ENCODE measurements at places on chromosomes 1 and 21. TPM values are rescaled to one million over a fixed set of nuclear protein-coding genes. Genes with fewer than 3 reads are reported as not detected.
A peak's percentile ranks its signal among the peaks of the same experiment; 100 is the strongest.

DNA sequence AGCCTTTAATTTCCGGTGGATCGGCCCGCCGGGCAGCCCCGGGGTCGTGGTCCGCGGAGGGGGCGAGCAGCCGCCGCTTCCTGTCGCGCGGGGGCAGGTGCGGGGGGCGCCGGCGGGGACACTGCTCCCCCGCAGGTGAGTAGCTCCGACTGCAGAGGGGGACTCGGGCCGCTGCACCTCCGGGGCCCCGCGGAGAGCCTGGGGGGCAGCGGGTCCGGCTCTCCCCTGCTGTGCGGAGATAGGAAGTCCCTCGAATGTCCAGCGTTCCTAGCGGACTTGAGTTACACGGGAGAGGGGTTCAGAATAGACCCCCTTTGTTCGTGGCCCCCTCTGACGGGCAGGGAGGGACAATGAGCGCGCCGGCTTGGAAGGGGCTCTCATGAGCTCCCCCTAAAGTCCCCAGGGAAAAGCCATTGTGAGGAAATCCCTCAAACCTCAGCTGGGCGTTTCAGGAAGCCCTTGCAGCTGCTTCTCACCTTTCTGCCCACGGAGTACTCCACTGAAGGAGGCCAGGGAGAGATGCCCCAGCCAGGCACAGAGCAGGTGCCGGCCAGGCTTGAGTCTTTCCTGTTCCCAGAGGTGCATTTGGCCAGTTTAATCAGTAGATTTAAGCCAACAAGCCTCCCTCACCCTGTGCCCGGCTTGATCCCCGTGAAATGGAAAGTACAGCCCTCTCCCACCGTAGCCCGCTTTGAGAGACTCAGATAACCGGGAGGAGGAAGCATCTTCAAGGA lies 925 bp downstream of the PDE9A start:
- H3K27ac ChIP-seq: peak overlapping the region; percentile 67
- peak; percentile 12 for DNase-seq
- H3K36me3 ChIP-seq: no peaks in the 10 kb centered on the region
- peaks cover 15% of the 10 kb centered on the region for H3K4me1 ChIP-seq
- H3K4me3 ChIP-seq: peak overlapping the region; percentile 61

GRCh38 chr1:90126834-90127233 lies 131.9 kb downstream of the ZNF326 start:
- no peaks in the 10 kb centered on the region for H3K4me1 ChIP-seq
- no peak overlapping the region for H3K4me3 ChIP-seq
- no peak overlapping the region for H3K27ac ChIP-seq
- DNase-seq: no peak
- no peaks in the 10 kb centered on the region for H3K36me3 ChIP-seq
- H3K27me3 ChIP-seq: peaks cover 3% of the 10 kb centered on the region

DNA sequence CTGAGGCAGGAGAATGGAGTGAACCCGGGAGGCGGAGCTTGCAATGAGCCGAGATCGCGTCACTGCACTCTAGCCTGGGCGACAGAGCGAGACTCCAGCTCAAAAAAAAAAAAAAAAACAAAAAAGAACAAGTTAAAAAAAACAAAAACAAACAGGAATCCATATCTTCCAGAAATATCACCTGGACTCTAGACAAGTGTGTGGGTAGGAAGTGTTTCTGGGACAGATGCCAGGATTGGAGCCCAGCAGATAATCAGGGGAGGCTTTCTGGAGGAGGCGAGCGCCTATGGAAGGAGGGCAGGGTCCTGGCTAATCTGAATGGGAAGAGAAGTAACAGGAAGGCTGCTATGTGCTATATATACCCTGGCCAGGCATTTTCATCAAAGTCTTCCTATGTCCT lies 43.6 kb upstream of the SYNC start:
- H3K27me3 ChIP-seq: no peaks in the 10 kb centered on the region
- H3K4me3 ChIP-seq: no peak overlapping the region
- DNase-seq: no peak
- H3K27ac ChIP-seq: no peak overlapping the region
- H3K4me1 ChIP-seq: no peaks in the 10 kb centered on the region

GRCh38 chr1:25677193-25677773 lies 60.7 kb downstream of the MAN1C1 start:
- peak overlapping the region; percentile 31 for H3K4me3 ChIP-seq
- peak overlapping the region; percentile 67 for H3K27ac ChIP-seq
- no peaks in the 10 kb centered on the region for H3K27me3 ChIP-seq
- peak; percentile 56 for DNase-seq
- no peaks in the 10 kb centered on the region for H3K36me3 ChIP-seq

DNA sequence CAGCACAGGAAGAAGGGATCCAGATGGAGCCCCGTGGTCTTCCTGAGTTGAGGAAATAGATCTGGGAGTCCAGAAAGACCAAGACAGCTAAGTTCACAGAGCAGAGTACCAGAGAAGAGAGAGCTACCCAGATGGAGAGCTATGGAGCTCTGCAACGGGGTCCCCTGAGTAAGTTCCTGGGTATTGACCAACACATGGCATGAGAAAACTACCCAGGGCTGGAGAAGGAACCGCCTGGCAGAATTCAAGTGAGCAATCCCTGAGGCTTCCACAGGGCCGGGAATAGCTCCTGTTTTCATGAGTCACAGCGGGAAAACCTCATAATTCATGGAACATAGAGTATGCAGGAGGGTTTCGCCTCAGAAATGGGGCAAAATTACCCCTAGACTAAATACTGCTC lies 19.7 kb downstream of the STPG1 start:
- no peaks in the 10 kb centered on the region for H3K27me3 ChIP-seq
- H3K36me3 ChIP-seq: no peaks in the 10 kb centered on the region
- peaks cover 29% of the 10 kb centered on the region for H3K4me1 ChIP-seq
- peak overlapping the region; percentile 60 for H3K27ac ChIP-seq
- no peak overlapping the region for H3K4me3 ChIP-seq
- no peak for DNase-seq

DNA sequence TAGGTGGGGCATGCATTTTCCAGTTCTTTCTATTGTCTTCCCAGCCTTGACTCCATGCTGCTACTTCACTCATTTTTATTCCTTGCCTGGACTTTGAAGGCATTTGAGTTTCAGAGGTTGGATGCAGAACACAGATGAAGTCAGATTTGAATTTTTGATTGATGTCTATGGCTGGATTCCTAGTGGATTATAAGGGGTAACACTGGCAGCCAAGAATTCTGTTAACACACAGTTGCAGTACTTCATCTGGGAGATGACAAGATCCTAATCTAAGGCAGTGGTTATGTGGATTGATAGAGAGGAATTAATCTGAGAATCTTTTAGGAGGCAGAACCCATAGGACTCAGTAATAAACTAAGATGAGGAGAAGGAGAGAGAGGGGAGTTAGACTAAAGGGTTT lies 439.0 kb upstream of the USP24 start:
- H3K4me3 ChIP-seq: no peak overlapping the region
- no peaks in the 10 kb centered on the region for H3K27me3 ChIP-seq
- H3K4me1 ChIP-seq: no peaks in the 10 kb centered on the region
- DNase-seq: no peak

DNA sequence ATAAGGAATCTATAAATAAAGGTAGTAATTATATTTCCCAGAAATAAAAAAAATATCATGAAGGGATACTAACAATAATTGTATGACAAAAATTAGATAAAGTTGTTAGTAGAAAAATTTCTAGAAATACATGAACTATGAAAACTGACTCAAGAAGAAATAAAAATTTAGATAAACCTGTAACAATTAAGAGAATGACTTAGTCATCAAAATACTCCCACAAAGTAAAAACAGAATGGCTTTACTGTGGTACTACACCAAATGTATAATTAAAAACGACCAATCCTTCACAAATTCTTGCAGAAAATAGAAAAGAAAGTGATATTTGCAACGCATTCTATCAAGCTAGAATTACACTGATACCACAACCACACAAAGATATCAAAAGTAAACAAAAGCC lies 176.2 kb upstream of the ETV3 start:
- peaks cover 5% of the 10 kb centered on the region for H3K27me3 ChIP-seq
- H3K4me1 ChIP-seq: no peaks in the 10 kb centered on the region
- no peak for DNase-seq

- no peaks in the 10 kb centered on the region for H3K27me3 ChIP-seq
- H3K36me3 ChIP-seq: no peaks in the 10 kb centered on the region
- H3K27ac ChIP-seq: no peak overlapping the region
- peaks cover 2% of the 10 kb centered on the region for H3K4me1 ChIP-seq
- no peak overlapping the region for H3K4me3 ChIP-seq
Observed at GRCh38 chr1:11929849-11930248, 3.6 kb upstream of the KIAA2013 start.

GRCh38 chr1:95340061-95340460 lies 106.1 kb downstream of the RWDD3 start:
- no peaks in the 10 kb centered on the region for H3K36me3 ChIP-seq
- no peak overlapping the region for H3K27ac ChIP-seq
- no peak for DNase-seq

GRCh38 chr1:221751226-221751887 lies 9.5 kb upstream of the DUSP10 start:
- no peaks in the 10 kb centered on the region for H3K36me3 ChIP-seq
- H3K4me1 ChIP-seq: no peaks in the 10 kb centered on the region
- no peak overlapping the region for H3K4me3 ChIP-seq
- H3K27me3 ChIP-seq: no peaks in the 10 kb centered on the region

DNA sequence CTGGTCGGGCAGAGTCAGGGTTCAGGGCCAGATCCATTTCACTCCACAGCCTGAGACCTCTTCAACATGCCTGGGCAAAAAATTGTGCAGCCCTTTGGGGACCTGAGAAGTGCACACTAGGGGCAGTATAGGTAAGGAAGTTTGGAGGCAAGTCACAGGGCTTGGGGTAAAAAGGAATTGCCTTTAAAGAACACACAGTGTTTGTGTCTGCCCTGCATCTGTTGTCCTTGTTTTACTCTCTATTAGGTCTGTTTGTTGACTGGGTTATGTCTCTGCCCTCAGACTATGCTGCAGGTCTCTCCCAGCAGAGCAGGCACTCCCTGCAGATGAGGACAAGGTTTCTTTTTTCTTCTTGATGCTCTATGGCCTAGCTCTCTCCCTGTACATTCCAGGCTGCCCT lies 22.0 kb downstream of the LDLRAD2 start:
- H3K4me1 ChIP-seq: no peaks in the 10 kb centered on the region
- no peak overlapping the region for H3K27ac ChIP-seq
- no peak for DNase-seq
- H3K36me3 ChIP-seq: peaks cover 30% of the 10 kb centered on the region
- H3K27me3 ChIP-seq: no peaks in the 10 kb centered on the region
- no peak overlapping the region for H3K4me3 ChIP-seq

DNA sequence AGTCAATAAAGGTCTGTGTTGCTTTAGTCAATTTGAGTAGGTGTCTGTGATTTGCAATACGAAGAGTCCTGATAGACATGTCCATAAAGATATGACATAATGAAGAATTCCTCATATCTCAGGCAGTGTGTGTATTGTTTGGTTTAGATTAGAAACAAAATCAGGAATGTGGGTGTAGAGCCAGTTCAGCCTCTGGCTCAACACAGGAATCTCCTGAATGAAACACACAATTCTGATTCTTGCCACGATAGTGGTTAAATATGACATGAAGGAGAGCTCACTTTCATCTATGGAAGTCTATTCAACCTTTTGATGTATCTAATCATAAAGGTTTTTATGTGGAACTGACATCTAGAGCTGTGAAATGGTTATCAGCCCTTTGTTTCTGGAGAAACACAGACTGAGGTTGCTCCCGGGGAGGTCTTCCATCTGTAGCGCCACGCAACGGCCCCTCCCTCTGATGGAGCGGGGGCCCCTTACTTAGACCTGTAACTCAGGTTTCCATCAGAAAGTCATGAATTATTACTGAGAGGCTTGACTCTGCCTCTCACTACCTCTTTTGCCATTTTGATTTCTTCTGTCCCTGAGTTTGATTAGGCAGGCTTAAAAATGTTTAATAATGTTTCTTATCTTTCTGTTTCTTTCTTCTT lies 19.5 kb downstream of the TSPAN2 start:
- no peak for DNase-seq
- H3K27me3 ChIP-seq: no peaks in the 10 kb centered on the region
- H3K27ac ChIP-seq: no peak overlapping the region
- peaks cover under 1% of the 10 kb centered on the region for H3K4me1 ChIP-seq

DNA sequence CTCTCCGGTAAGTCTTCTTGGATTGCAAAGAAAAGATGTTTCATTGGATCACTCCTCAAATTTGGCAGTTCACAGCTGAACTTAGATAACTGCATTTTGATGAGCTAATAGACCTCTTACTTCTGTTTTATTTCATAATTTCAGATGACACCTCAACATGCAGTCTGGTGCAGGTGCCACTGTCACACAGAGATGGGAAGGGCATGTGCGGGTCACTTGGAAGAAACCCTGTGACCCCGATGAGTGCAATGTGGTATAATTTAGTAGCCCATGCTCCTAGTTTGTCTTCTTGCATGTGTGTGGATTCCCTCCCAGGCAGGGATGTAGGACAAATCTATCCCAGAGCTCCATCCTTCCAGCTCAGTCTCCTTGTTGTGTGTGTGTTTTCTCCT lies 481 bp upstream of the SLAMF1 start:
- peak overlapping the region; percentile 89 for H3K27ac ChIP-seq
- DNase-seq: no peak
- peak overlapping the region; percentile 86 for H3K4me3 ChIP-seq
- H3K4me1 ChIP-seq: peaks cover 20% of the 10 kb centered on the region
- no peaks in the 10 kb centered on the region for H3K27me3 ChIP-seq

DNA sequence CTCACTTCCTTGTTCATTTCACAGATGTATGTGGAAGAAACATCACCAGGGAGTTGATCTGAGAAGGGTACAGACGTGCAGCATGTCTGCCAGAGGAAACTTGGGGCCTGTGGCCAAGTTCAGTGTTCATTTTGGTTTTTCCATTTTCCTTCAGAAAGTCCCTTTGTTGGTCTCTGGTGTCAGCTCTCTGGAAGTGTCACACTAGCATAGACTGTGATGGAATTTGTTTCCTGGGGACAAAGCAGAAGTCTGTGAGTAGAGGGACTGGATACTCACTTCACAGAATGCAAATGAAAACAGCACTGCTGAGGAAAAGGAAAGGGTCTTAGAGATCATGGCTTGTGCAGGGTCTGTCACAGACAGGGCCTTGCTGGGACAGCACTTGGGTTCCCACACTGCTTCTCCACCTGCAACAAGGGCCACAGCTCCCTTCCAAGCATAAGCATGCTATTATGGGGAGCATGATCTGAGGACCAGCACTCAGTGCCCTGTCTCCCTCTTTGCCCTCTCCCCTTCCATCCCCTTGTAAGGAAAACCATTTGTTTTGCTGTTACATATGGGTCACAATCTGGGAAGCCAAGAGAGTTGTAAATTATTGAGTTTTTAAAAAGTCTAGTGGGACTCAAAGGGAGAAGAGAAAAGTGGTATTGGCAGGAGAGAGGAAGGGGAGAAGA lies 31.4 kb upstream of the CD84 start:
- no peak overlapping the region for H3K4me3 ChIP-seq
- H3K36me3 ChIP-seq: peaks cover 54% of the 10 kb centered on the region
- peaks cover 15% of the 10 kb centered on the region for H3K4me1 ChIP-seq
- DNase-seq: no peak
- H3K27me3 ChIP-seq: no peaks in the 10 kb centered on the region
- no peak overlapping the region for H3K27ac ChIP-seq

GRCh38 chr1:244106837-244107493 lies 55.9 kb downstream of the ZBTB18 start:
- no peaks in the 10 kb centered on the region for H3K36me3 ChIP-seq
- H3K4me1 ChIP-seq: no peaks in the 10 kb centered on the region
- DNase-seq: no peak
- no peaks in the 10 kb centered on the region for H3K27me3 ChIP-seq
- no peak overlapping the region for H3K27ac ChIP-seq
- no peak overlapping the region for H3K4me3 ChIP-seq

CFHR2 gene
- not detected for polyA plus RNA-seq

LCE2A gene
- polyA plus RNA-seq: not detected

HES4 gene
- 1.8 TPM for polyA plus RNA-seq

ATP13A2 gene
- 59.1 TPM for polyA plus RNA-seq

UTS2 gene
- polyA plus RNA-seq: not detected

INKA2 gene
- not detected for polyA plus RNA-seq

SPATA6 gene
- polyA plus RNA-seq: 2.4 TPM

NRDC gene
- 71.5 TPM for polyA plus RNA-seq

Measured in naive thymus-derived CD4-positive, alpha-beta T cell (primary cell).